ENCODE measurements at places on chromosomes 1 and 21.

GRCh38 chr1:235817101-235817728 lies 49.5 kb downstream of the LYST start:
- no peak for DNase-seq

GRCh38 chr21:42809577-42810475 lies 69.5 kb downstream of the WDR4 start:
- no peak for DNase-seq

DNA sequence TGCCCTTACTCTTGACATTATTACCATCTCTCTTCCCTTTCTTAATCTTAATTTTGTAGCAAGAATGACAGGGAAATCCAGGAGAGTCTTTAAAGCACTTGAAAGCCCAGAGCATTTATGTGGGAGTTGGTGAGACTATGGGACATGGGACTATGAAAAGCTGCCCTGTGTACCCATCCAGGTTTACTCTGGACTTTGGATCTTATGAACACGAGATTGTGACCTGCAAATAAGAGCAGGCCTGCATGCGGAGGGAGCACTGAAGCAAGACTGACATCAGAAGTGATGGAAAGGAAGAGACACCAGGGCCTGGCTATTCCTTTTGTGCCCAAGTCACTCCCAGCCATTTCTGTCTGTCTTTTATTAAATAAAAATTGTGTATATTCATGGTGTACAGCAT lies 209.6 kb downstream of the NUF2 start:
- DNase-seq, result no peak

GRCh38 chr21:26934383-26934782 lies 32.5 kb downstream of the ADAMTS5 start:
- no peak for DNase-seq

GRCh38 chr1:39590546-39590945 lies 14.0 kb upstream of the PABPC4 start:
- no peak for DNase-seq

GRCh38 chr1:234265861-234266260 lies 107.4 kb upstream of the COA6 start:
- no peak for DNase-seq

- no peak for DNase-seq
Observed at GRCh38 chr21:15676935-15677334, 52.8 kb upstream of the USP25 start.

DNA sequence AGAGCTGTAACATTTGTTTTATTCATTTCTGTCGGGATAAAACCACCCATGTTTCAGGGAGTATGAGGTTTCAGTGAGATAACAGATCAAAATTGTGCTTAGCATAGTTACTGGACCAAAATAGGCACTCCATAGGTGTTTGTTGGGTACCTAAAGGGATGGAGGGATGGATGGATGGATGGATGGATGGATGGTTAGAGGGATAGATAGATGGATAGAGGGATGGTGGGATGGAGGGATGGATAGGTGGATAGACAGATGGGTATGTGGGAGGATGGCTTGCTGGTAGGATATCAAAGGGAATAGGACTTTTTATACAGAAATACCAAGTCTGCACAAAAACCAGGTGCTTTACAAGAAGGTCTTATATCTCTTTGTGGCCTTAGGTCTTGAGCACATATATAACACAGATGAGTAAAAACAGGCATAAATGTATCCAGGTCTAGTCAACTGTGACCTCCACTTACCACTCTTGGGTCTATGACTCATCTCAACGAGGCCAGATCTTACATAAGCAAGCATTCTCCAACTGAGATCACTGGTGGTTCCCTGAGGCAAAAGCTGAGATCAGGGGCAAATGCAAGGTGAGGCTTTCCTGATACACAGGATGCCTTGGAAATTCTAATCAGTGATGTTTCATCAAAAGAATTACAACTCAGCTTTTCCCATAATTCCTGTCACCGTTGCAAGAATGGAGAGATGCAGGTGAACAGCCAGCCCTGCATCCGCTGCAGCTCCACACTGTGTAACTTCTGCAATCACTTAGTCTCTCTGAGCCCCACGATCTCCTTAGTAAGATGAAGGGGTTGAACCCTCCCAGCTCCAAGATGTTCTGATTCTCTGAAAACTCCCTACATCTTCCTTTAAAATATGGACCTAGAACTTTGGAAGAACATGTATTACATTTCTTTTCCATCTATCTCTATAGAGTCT lies 32.0 kb downstream of the PTAFR start:
- DNase-seq, result no peak

DNA sequence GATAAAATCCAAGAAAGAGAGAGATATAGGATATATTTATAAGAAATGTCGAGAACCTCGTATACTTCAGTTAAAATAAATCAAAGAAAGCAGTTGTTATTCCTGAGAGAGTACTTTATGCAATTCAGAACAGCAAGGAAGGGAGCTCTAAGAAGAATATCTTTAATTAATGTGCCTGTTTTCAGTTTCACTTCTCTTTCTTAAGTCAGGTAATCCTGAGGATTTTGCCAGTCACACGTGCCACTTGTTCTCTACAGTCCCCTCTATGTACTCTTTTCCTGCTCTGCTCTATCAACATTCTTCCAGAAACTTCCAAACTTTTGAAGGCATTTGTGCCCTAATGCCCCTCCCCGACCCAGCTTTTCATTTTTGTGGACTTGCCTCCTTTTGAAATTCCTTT lies 211.9 kb downstream of the AKT3 start:
- DNase-seq, result no peak

DNA sequence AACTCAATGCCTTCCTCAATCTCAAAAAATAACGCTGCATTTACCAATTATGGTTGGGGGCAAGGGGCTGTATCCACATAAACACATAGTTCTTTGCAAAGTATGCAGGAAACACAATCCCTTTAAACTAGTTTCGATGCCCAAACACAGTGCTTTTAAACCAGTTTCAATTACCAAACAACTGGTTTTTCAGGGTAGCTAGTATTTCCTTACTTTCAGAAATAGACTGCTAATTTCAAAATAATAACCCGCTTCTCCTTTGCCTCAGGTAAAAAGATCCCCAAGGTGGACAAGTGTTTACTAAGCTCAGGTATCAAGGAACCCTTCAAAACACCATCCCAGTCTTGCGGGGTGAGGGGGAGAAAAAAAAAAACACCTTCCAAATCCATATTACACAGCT lies 2.8 kb downstream of the SIPA1L2 start:
- DNase-seq, result no peak

DNA sequence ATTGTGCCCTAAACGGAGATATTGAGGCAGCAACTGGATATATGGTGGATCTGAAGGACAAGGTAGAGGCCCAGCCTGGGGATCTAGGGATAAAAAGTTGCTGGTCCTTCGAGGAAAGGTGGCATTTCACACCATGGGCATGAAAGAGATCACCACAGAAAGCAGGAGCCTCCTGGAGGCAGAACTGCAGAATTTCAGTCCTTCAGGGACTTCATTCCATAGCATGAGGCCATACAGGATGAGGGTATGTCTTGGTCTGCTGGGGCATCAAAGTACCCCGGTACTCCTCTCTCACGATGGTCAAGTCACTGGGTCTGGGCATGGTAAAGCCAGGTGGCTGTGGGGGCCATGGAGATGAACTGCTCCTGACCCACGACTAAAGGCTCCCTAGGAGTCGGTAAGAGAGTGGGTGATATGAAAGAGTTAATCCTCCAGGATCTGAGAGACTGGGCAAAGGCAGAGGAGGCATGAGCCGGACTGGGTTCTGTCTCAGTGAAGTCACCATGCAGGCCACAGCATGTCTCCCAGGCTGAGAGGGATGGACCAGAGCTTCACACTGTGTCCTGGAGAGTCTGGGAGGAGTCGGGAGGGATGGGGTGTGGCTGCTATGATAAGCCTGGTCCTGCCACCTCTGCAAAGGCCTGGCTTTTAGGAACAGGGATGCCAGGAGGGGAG lies 5.8 kb upstream of the SPRR5 start:
- DNase-seq, result no peak

GRCh38 chr1:34029954-34030353 lies 135.1 kb downstream of the CSMD2 start:
- DNase-seq, result no peak

DNA sequence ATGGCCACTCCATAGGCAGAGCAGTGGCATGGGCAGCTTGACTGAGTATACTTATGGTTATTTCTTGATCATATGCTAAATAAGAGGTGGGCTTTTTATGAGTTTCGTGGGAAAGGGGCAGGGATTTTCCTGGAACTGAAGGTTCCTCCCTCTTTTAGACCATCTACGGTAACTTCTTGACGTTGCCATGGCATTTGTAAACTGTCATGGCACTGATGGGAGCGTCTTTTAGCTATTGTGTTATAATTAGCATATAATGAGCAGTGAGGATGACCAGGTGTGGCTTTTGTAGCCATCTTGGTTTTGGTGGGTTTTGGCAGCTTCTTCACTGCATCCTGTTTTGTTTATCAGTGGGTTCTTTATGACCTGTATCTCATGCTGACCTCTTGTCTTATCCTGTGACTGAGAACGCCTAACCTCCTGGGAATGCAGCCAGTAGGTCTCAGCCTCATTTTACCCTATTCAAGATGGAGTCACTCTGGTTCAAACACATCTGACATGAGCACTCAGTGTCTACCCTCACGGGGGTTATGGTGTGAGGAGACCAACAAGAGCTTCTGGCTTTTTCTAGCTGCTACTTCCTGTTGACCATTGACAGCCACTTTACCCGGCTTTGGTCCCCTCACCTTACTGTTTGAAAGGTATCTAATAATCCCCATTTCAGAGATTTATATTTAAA lies 71.7 kb downstream of the GALNT2 start:
- DNase-seq, result no peak

DNA sequence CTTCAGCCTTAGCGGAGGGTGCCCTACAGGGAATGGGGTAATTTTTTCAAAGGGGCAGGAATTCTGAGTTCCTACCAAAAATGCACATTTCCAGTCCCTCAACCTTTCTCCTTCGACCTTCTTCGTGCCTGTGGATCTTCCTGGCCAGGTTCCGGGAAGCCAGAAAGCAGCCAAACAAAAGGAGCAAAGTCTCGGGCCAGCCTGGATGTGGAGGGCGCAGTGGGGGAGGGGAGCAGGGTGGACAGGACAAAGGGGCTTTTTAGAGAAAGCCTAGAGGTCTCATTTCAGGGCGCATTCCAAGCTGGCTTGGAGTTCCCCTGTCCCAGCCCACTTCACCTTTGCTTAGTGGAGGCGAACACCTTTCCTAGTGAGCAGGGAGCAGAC lies 2.9 kb upstream of the INAVA start:
- no peak for DNase-seq

DNA sequence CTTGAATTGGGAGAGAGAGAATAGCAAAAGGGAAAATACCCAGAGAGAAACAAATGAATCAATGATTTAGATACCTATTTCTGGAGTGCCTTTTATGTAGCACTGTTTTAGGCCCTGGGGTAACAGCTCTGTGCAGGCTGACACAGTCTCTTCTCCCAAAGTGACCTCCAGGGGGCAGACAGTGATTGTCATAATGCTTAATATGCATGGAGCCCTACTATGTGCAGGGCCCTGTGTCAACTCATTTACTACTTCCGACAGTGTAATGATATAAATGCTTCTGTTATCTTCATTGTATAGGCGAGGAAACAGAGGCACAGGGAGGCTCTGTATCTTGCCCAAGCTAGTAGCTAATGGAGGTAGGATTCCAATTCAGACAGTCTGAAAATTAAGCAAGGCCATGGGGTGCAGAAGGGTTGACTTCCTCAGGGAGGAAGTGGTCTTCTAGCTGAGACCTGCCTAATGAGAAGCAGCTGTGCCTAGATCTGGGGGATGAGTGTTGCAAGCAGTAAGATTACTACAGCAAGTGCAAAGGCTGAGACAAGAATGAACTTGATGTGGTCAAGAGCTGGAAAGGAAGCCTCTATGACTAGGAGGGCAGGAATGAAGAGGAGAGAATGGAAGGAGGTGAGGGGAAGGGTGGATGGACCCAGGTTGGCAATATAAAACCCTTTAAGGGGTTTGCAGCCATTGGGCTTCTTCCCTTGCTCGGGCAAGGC lies 16.2 kb upstream of the SERINC2 start:
- no peak for DNase-seq

GRCh38 chr1:209675565-209676154 lies 448 bp downstream of the G0S2 start:
- no peak for DNase-seq

DNA sequence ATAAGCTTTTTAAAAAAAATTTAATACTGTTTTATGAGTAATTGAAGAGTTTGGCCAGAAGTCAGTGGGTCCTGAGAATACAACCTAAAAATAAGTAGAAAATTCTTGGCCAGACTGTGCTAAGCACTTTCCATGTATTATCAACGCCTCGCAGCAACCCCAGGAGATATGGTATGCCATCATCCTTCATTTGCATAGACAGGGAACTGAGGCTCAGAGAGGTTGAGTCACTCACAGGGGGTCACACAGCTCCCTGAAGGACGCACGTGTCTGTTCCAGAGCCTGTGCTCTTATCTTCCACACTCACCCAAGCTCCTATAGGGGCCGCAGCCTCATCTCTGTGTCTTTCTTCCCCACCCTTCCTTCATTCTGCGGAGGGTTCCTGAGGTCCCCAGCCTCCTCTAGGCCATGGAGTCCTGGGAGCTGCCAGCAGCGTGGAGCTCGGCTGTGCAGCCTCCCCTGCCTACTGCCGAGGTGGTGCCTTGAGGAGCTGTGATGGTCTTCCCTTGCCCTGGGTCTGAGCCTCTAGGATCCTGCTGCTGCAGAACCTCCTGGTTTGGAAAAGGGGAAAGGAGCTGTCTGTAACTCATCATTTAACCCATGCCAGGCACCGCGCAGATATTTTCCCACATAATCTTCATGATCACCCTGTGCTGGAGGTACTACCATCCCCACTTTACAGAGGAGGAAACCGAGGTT lies 30.3 kb upstream of the ECE1 start:
- no peak for DNase-seq

- DNase-seq, result peak; percentile 30
Observed at GRCh38 chr1:187079330-187079729, 250.6 kb downstream of the PLA2G4A start.

DNA sequence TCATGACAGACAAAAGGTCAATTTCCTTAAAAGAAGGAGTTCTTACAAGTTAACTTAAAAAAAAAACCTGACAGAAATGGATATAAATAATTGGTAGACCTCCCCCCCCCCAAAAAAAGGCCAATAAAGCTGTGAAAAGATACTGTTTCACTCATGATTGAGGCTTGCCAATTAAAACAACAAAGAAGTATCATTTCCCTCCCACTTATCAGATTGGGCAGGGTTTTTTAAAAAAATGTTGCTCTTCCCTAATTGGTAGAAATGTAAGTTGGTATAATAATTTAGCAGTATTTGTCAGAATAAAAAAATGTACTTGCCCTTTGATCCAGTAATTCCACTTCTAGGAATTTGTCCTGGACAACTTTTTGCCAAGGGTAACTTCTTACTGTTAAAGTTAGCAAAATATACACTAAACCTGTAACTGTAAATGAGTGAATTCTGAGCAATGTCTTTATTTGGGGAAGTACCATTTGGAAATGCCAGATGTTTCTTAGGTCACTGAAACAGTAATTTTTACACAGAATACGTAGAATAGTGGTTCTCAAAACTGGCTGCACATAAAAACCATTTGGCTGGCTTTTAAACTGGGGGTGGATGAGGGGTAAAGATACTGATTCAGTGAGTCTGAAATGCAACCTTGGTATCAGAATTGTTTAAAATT lies 17.5 kb downstream of the RNF2 start:
- no peak for DNase-seq
